K562 (cell line): ENCODE measurements at places on chromosomes 3 and 15.

DNA sequence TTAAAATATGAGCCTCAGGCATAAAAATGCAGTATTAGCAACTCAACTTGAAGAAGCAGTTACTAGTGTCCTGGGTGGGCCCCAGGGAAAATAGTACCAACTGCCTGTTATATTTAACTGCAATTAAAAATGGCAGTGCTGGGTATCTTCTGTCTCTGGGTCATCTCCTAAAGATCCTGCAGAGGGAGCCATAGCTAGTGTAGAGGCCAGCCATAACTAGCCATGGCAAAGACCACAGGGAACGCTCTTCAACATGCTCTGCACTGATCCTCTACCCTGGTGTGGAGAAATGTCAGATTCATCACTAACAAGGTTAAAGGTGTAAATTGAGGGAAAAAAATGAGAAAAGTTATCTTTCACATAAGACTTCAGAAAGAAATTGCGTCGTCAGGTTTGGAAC, 181.3 kb downstream of the SNRPN start:
- peak; percentile 3 for DNase-seq

DNA sequence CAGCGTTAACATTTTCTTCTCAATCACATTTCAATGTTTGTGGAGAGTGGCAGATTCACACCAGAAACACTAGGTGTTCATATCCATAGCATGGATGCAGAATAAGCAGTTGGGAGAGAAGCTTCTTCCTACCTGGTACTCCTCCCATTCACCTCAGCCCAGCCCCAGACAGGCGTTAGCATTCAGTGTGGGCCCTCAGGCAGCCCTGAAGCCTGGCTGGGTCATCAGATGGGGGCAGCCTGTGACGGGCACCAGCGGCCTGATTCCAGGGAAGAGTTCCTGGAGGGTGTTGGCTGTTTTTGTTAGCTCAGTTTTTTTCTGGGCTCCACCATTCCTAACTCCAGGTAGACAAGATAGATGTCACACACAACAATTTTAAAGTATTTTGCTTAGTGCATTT, 31.1 kb downstream of the APH1B start:
- DNase-seq, result no peak

- no peak for DNase-seq
These were observed 422.2 kb downstream of the FHIT start for GRCh38 chr3:60829058-60829457.

GRCh38 chr3:38284756-38285150, 2.7 kb downstream of the SLC22A14 start:
- no peak for DNase-seq

DNA sequence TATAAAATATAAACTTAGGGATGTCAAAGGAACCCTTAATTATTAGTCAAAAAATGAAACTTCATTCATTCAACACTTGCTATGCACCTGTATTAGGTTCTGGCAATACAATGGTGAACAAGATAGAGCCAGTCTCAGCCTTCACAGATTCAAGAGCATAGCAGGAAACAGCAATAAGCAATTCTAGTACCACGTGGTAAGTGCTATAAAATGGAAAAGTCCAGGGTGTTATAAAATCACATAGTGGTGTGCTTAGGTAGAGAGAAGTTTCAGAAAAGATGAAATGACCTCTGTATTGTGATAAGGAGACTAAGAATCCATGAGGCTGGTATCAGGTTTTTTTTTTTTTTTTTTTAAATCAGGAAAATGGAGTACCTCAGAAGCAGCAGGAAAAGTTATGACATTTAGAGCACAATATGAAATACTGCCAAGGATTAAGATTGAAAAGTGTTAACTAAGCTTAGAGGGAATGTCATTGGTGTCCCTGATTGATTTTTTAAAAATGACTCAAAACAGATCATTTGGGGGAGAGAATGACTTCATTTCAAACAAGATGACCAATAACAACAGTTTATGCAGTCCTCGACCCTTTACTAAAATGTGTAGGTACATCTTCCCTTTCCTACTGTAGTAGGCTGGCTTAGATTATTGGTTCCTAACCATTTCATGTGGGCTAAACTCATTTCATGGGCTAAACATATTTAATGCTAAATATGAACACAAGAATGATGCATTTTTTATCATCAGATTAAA, 5.0 kb downstream of the TOMM70 start:
- DNase-seq, result no peak

DNA sequence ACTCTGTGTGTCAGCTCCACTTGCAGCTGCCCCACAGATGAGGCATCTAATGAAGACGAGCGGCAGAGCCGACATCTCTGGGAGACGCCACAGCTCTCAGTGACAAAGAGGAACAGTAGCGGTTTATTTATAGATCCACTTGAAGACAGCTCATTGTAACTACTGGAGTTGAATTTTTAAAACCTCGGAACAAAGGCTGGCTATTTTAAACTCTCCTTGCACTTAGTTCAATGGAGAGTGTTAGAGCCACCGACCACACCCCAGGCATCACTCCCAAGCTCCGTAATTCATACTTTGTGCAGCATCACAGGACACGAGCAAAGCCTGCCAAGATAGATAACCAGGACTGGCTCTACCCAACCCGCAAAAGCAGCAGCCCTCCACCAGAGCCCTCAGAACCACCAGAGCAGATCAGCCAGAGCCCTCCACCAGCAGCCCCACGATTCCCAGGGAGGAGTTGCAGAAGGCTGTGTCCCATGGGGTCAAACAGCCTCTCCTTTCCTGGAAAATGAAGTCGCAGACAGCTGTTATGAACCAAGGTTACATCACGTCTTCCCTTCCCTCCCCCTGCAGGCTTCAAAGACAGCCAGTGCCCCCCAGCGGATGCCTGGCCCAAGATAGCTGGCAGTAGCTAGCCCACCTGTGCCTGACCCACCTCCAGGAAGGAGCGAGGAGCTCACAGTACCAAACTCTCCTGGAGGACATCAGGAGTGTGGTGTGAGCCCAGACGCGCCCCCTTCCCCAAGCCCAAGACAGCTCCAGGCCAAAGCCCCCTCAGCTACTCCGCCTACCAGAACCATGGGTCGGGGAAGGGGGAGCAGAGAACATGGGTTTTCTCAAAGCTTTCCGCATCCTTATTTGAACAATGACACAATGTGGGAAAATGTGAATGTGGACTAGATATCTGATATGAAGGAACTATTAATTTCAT, 45.7 kb downstream of the POC1A start:
- peak; percentile 43 for DNase-seq

GRCh38 chr15:93250209-93250608, 161.2 kb upstream of the RGMA start:
- DNase-seq, result no peak

- DNase-seq, result no peak
These were observed 43.4 kb upstream of the MYZAP start for GRCh38 chr15:57548351-57548750.

- DNase-seq, result no peak
These were observed 116.1 kb upstream of the IL12A start for GRCh38 chr3:159872374-159873109.

- no peak for DNase-seq
These were observed 479.0 kb downstream of the AGBL1 start for GRCh38 chr15:86558686-86559085.

- DNase-seq, result no peak
These were observed 19.5 kb downstream of the SETMAR start for GRCh38 chr3:4322635-4323034.
